ENCODE measurements at places on chromosomes 4 and X. TPM values are rescaled to one million over a fixed set of nuclear protein-coding genes. Genes with fewer than 3 reads are reported as not detected.

Gene FDCSP
- not detected for total RNA-seq

Gene ANK2
- total RNA-seq = 0.68 TPM

Gene CDKL5
- total RNA-seq = 6.7 TPM

Gene NLGN3
- total RNA-seq = 0.84 TPM

Gene BEND2
- total RNA-seq = not detected

Gene SLC10A4
- 4.4 TPM for total RNA-seq

Gene TEX11
- not detected for total RNA-seq

Gene ING2
- 10.0 TPM for total RNA-seq

Gene CT45A1
- total RNA-seq = 0.07 TPM

Gene DDX53
- total RNA-seq = not detected

Gene PRKX
- 28.0 TPM for total RNA-seq

Gene DCHS2
- 0.01 TPM for total RNA-seq

Gene PSAPL1
- 0.32 TPM for total RNA-seq

Gene STOX2
- total RNA-seq = 2.3 TPM

Gene ADH1C
- not detected for total RNA-seq

Gene PNMA3
- 0.22 TPM for total RNA-seq

Gene GIMD1
- not detected for total RNA-seq

Gene BANK1
- 0.58 TPM for total RNA-seq

Gene CENPVL1
- not detected for total RNA-seq

Gene PCDH18
- not detected for total RNA-seq

Gene TLR8
- not detected for total RNA-seq

Gene SSX1
- not detected for total RNA-seq

Gene TMEM150C
- 1.1 TPM for total RNA-seq

Gene NUP62CL
- 16.4 TPM for total RNA-seq

Gene RHOXF2B
- total RNA-seq = not detected

Gene HMGB3
- 139 TPM for total RNA-seq

Gene LRP2BP
- total RNA-seq = 0.08 TPM

Gene MXRA5
- not detected for total RNA-seq

Gene CLGN
- 4.5 TPM for total RNA-seq

Gene ANOS1
- total RNA-seq = 0.04 TPM

Gene ERAS
- total RNA-seq = 0.16 TPM

Gene WDR17
- total RNA-seq = 1.3 TPM

Gene KLB
- total RNA-seq = 0.14 TPM

Gene MAGEA4
- total RNA-seq = not detected

Gene EPGN
- total RNA-seq = not detected

Gene XAGE2
- not detected for total RNA-seq

Gene RPS6KA6
- 5.2 TPM for total RNA-seq

Gene ZCCHC18
- total RNA-seq = 0.09 TPM

Gene FUNDC1
- total RNA-seq = 22.4 TPM

Gene NDP
- total RNA-seq = not detected

Gene RAB33A
- total RNA-seq = 0.13 TPM

Gene GRIA3
- not detected for total RNA-seq

Gene PLAC1
- 0.59 TPM for total RNA-seq

Gene AWAT1
- not detected for total RNA-seq

Gene CPE
- 2.3 TPM for total RNA-seq

Gene TLR2
- 0.79 TPM for total RNA-seq

Gene GC
- not detected for total RNA-seq

Gene ADH6
- 0.13 TPM for total RNA-seq

Gene POF1B
- total RNA-seq = 2.0 TPM

Data from A549 treated with AZD2906 at 1 μM for 4 hours (cell line).